ENCODE measurements at places on chromosomes 4 and X.

DNA sequence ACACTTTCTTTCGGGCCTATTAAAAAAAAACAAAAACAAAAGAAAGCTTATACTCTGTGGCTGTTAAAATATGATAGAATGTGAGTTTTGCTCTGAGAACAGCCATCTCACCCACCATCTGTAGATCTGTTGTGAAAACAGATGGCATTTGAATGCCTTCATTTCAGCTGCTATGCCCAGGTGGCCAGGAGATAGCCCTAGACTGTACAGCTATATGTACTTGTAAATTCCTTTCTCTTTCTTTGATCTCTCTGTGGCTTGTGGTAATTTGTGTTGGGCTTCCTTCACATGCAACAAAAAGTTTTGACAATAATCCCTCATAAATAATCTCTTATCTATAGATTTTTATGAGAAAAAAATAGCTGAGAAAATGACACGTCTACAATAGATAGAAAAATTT, 38.1 kb downstream of the PNPLA4 start:
- DNase-seq: no peak

- DNase-seq: no peak
Observed at GRCh38 chr4:157358851-157359250, 138.3 kb downstream of the GRIA2 start.

- no peak for DNase-seq
Observed at GRCh38 chr4:96713271-96713850, 873.5 kb downstream of the PDHA2 start.

GRCh38 chr4:184335520-184335919, 117.8 kb upstream of the ENPP6 start:
- no peak for DNase-seq

GRCh38 chr4:33104273-33104672, 2384.1 kb downstream of the PCDH7 start:
- DNase-seq: no peak

GRCh38 chrX:110163488-110163887, 154.4 kb downstream of the AMMECR1 start:
- DNase-seq: peak; percentile 19

GRCh38 chr4:148831945-148832344, 389.7 kb upstream of the NR3C2 start:
- DNase-seq: no peak

GRCh38 chrX:17851874-17852273, 9.2 kb downstream of the RAI2 start:
- DNase-seq: no peak

GRCh38 chrX:128020701-128021100, 31.5 kb downstream of the ACTRT1 start:
- DNase-seq: no peak

- no peak for DNase-seq
Observed at GRCh38 chr4:33218238-33218637, 2498.1 kb downstream of the PCDH7 start.

GRCh38 chr4:2411786-2412510, 6.5 kb downstream of the ZFYVE28 start:
- DNase-seq: no peak

DNA sequence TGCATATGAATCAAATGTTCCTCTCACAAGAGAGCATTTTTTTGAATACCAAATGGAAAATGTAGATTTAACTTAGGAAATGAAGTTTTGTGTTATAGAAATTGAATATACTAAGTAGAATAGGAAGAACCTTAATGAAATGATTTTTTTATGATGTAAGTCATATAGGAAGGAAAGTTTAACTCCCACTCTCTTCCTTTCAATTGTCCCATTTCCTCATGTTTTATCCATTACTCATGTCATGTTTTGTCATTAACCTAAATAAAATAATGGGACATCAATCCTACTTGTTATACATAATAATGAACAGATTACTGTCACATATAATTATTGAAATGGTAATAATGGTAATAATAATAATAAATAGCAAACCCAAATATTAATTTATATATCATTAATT, 22.7 kb upstream of the SRD5A3 start:
- DNase-seq: no peak

GRCh38 chr4:77582711-77583110, 22.9 kb upstream of the CXCL13 start:
- DNase-seq: no peak

- peak; percentile 65 for DNase-seq
Observed at GRCh38 chr4:183986971-183987946, 82.2 kb downstream of the STOX2 start.

- peak; percentile 9 for DNase-seq
Observed at GRCh38 chr4:110617646-110618580, 5.0 kb downstream of the PITX2 start.

GRCh38 chr4:108646706-108647105, 3.7 kb upstream of the OSTC start:
- no peak for DNase-seq

DNA sequence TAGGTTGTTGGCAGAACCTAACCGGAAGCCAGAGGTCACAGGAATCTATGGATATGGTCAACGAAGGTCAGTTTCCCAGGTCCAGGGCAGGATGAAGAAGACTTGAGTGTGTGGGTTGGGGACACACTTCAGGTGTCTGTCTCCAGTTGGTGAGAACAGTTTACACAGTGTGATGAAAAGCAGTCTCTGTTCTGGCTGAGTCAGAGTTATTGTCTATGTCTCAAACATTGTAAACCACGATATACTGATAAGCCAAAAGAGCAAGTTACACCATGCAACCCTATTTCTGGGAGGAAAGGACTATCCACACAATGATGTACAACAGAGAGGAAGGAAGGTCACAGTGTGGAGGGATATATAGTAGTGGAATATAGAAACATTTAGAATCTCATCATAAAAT, 187.1 kb upstream of the C1QTNF7 start:
- no peak for DNase-seq

DNA sequence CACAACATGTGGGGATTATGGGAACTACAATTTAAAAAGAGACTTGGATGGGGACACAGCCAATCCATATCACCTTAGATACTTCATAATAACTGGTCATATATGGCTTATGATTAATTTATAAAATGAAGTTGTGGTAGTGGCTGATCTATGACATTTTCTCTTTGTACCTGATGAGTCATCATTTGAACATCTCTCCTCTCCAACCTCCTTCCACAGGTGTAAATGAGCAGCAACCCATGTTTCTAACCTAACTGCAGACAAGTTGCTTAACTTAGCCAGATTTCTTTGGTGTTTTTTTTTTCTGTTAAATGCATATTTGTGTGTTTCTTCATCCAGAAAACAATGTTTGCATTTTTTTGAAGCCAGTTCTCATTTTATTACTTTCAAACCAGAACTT, 42.6 kb downstream of the SPANXA2 start:
- DNase-seq: no peak

DNA sequence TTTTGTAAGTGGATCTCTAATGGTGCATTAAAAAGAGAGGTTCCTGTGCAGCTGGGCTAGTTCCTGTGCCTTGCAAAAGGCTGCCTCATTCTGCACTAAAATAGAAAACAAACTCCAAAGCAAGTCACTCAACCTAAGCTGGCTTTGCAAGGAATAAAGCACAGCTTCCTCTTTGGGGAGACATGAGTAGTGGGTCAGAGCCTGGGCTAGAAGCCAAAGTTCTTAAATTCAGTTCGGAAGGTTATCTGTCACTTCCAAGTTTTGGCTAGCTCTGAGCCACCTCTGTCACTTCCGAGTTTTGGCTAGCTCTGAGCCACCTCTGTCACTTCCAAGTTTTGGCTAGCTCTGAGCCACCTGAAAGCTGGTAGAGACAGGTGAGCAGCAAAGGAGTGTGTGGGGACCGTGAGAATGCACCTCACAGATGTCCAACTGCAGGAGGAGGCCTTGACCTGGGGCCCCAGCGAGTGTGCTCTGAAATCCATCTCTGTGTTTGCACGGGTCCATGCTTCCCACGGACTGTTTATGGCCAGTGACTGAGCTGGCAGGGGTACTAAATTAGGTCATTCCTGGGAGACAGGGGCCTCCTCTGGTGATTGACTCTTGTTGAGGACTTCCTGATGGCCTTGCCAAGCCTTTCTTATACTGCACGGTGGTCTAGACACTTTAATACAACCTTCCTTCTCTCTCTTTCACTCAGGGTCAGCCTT, 36.4 kb upstream of the MAMLD1 start:
- DNase-seq: no peak

GRCh38 chr4:20386906-20387305, 135.2 kb downstream of the SLIT2 start:
- no peak for DNase-seq

- no peak for DNase-seq
Observed at GRCh38 chr4:156528216-156528615, 443.4 kb downstream of the PDGFC start.

DNA sequence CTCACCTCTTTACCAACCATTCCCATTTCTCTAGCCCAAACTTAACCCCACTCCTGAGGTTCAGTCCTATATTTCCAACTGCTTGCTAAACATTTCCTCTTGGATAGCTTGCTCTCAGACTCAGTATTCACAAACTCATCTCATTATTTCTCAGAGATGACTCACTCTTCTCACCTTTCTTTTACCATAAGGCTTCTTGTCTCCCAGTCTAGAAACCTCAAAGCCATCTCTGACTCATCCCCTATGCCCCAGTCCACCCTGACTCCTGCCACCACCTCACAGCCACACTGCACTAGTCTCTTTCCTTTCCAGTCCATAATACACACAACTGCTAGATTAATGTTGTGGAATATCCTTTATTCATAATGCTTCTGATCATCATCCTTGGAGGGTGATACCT, 4.8 kb downstream of the FRMPD3 start:
- DNase-seq: no peak

DNA sequence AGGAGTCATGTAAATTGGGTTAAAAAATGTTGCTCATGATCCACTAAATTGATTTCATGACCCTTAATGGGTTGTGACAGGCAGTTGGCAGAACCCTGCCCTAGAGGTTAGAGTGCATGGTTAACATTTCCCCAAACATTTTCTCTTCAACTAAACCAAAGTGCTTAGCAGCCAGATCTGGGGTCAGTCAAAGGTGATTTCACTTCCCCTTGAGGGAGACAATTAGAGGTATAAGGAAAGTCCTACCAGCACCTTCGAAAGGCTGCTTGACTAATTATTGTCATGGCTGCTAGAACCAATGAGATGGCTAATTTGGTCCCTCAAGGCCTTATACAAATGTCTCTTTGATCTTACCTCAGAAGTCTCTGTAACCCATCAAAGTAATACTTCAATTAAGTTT, 30.9 kb upstream of the INTS6L start:
- no peak for DNase-seq

- DNase-seq: no peak
Observed at GRCh38 chr4:22596409-22596808, 80.5 kb upstream of the ADGRA3 start.

GRCh38 chr4:824461-825062, 1.4 kb downstream of the CPLX1 start:
- DNase-seq: no peak

- no peak for DNase-seq
Observed at GRCh38 chrX:53242310-53242709, 17.3 kb upstream of the KDM5C start.

GRCh38 chr4:54277691-54278090, 48.6 kb downstream of the PDGFRA start:
- no peak for DNase-seq

DNA sequence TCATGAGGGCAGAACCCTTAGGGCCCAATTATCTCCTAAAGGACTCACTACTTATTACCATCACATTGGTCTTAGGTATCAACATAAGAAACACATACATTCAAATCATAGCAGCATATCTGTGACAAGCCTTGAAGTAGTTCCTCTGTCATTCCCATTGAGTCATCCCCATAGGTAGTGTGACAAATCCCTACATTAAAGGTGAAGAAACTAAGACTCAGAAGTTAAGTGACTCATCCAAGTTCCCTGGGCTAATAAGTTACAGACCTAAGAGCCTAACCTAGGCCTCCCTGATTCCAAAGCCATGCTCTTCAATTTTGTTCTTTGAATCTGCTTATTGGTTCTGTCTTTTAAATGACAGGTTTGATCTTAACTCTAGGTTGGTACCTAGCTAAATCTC, 58.2 kb downstream of the CD38 start:
- DNase-seq: no peak

GRCh38 chrX:119455264-119455663, 13.0 kb upstream of the SLC25A5 start:
- no peak for DNase-seq

GRCh38 chr4:87316961-87317360, 5.7 kb downstream of the HSD17B13 start:
- DNase-seq: no peak

GRCh38 chrX:9019151-9019550, 14.8 kb downstream of the FAM9B start:
- DNase-seq: no peak

GRCh38 chr4:48431401-48431800, 51.7 kb upstream of the SLC10A4 start:
- no peak for DNase-seq

GRCh38 chrX:49925176-49925575, 2.8 kb downstream of the CLCN5 start:
- no peak for DNase-seq

- DNase-seq: no peak
Observed at GRCh38 chrX:11960031-11960430, 178.2 kb upstream of the FRMPD4 start.

- no peak for DNase-seq
Observed at GRCh38 chr4:90845777-90846176, 718.6 kb downstream of the CCSER1 start.

GRCh38 chrX:130336531-130336930, 3.2 kb upstream of the SLC25A14 start:
- no peak for DNase-seq

- no peak for DNase-seq
Observed at GRCh38 chr4:84238247-84239090, 260.6 kb downstream of the NKX6-1 start.

DNA sequence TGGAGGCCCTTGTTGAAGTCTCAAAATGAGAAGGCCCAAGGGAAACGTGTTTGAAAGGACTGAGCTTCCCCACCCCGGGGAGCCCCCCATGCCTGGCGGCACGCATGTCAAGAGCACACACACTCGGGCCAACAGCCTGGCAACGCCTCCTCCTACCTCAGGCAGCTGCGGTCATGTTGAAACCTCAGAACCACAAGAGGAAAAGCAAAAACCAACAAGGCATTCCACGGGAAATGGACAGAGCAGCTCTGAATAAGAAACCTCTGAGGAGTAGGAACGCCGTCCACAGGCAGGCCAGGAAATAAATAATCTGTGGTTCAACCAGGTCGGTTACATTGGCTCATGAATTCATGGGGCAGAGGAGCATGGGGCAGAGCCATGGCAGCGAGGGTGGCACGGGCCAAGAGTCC, 95.7 kb upstream of the AFAP1 start:
- DNase-seq: peak; percentile 40

Data from NCI-H510A treated with DMSO at 0.1 percent for 48 hours (cell line).